Body of pancreas (tissue), 4 donors: ENCODE measurements at places on chromosomes 6 and 20. TPM values are rescaled to one million over a fixed set of nuclear protein-coding genes. Genes with fewer than 3 reads are reported as not detected.
A peak's percentile ranks its signal among the peaks of the same experiment; 100 is the strongest.

DNA sequence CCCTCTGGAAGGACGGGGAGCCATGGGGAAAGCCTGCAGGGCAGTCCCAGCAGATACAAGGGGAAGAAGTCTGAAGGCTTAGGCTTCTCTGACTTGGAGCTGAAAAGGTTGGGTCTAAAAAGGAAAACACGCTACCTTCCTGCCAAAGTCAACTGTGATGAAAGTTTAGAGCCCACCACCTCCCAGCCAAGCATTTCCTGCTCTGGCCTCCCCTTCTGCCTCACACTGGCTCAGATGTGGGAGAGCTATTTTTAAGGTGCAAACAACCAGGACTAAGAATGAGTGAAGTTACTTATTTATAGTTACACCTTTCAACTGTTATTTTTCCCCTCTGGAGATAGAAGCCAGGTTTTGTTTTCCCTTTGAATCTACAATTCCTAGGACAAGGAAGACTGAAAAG, 21.2 kb downstream of the NEDD9 start:
- no peaks in the 10 kb centered on the region for H3K36me3 ChIP-seq
- H3K27ac ChIP-seq = peak overlapping the region; percentile 51
- no peak for DNase-seq
- H3K4me3 ChIP-seq = no peak overlapping the region
- H3K4me1 ChIP-seq = peaks cover 60% of the 10 kb centered on the region

GRCh38 chr6:16857969-16858592, 96.8 kb upstream of the ATXN1 start:
- no peaks in the 10 kb centered on the region for H3K4me1 ChIP-seq
- H3K36me3 ChIP-seq = no peaks in the 10 kb centered on the region
- H3K4me3 ChIP-seq = no peak overlapping the region
- H3K27me3 ChIP-seq = no peaks in the 10 kb centered on the region
- no peak overlapping the region for H3K27ac ChIP-seq

DNA sequence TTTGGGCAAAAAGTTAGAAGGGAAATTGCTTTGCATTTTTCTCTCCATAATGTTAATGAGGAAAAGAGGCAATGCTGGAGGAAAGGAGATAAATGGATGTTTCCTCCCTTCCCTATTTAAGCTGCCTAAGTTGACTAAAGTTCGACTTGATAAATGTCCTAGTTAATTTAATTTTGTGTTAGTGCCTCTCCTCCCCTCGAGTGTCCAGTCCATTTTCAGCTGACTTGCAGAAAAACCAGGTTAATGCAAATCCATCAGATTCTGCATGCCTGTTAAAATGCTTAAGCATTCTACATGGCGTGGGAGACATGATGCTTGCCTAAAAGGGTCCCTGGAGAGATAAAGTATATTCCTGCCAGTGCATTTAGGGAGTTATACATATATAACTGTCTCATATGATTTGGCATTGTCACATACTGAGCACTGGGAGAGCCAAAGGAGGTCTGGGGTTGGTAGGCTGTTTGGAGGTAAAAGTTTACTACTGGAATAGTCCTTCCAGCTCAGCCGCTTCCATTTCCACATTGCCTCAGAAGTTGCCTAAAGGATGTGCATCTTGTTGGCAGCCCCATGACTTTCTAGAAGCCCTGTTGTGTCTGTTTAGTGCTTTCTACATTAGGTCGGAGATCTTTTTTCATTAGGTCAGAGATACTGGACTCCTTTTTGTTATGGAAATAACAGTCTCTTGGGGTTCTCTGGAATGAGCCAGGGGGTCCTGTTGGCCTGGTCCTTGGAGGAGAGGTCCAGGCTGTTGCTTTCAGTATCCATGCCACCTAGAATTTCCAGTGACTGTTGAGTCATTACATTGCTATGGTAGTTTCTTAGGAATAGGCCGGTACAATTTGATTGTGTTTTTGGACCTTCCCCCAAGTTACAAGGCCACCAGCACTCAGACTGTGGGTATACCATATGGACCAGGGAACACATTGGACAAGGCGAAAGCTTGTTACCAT, 30.4 kb downstream of the JARID2 start:
- no peak overlapping the region for H3K27ac ChIP-seq
- H3K36me3 ChIP-seq = no peaks in the 10 kb centered on the region
- H3K27me3 ChIP-seq = no peaks in the 10 kb centered on the region
- DNase-seq = no peak

- no peak overlapping the region for H3K27ac ChIP-seq
- H3K4me3 ChIP-seq = no peak overlapping the region
These were observed 1042.9 kb upstream of the EPHA7 start for GRCh38 chr6:94462231-94462630.

DNA sequence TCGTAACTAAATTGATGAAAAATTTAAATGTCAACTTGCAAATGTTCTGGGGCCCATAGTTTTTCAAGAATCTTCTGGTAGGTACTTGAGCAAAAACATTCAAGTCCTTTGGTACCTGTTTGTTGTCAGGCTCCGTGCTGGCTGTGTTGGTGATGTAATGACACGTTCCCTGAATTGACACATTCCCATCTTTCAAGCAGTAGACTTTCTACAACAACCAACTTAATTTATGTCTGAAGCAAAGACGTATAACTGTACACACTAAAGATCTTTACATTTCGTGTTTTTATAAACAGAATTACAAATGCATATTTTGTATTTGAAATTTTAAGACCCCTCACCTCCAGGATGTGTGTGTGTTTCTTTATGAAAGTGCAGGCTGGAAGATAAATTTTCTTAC, 49.5 kb downstream of the NCOA3 start:
- H3K27ac ChIP-seq = no peak overlapping the region
- H3K27me3 ChIP-seq = no peaks in the 10 kb centered on the region
- H3K4me1 ChIP-seq = peaks cover 6% of the 10 kb centered on the region

- no peaks in the 10 kb centered on the region for H3K27me3 ChIP-seq
- H3K27ac ChIP-seq = peak overlapping the region; percentile 100
- no peaks in the 10 kb centered on the region for H3K36me3 ChIP-seq
- peak overlapping the region; percentile 24 for H3K4me3 ChIP-seq
- peaks cover 61% of the 10 kb centered on the region for H3K4me1 ChIP-seq
- peak; percentile 90 for DNase-seq
These were observed 2.4 kb downstream of the JAG1 start for GRCh38 chr20:10671221-10671918.

DNA sequence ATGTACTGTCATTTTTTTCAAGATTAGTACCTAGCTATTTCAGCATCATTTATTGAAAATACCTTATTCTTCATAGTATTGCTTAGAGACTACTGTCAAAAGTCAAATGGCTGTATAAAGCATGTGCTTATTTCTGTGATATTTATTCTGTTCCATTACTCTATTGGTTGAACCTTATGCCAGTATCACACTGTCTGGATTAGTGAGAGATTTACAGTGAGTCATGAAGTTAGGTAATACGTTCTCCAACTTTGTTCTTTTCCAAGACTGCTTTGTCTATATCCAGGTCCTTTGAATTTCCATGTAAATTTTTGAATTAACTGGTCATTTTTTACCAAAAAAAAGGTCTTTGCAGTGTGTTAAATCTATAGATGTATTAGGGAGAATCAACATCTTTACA, 18.6 kb upstream of the RNF217 start:
- no peak overlapping the region for H3K4me3 ChIP-seq
- H3K36me3 ChIP-seq = no peaks in the 10 kb centered on the region
- DNase-seq = no peak
- no peaks in the 10 kb centered on the region for H3K27me3 ChIP-seq
- H3K4me1 ChIP-seq = peaks cover 4% of the 10 kb centered on the region

- H3K4me1 ChIP-seq = no peaks in the 10 kb centered on the region
- H3K36me3 ChIP-seq = no peaks in the 10 kb centered on the region
- H3K27me3 ChIP-seq = no peaks in the 10 kb centered on the region
- no peak overlapping the region for H3K27ac ChIP-seq
These were observed 219.5 kb downstream of the TFAP2C start for GRCh38 chr20:56848561-56848960.

- DNase-seq = peak; percentile 30
- peaks cover 38% of the 10 kb centered on the region for H3K4me1 ChIP-seq
- no peaks in the 10 kb centered on the region for H3K36me3 ChIP-seq
- H3K4me3 ChIP-seq = peak overlapping the region; percentile 47
These were observed 573 bp downstream of the SNX3 start for GRCh38 chr6:108260126-108260808.

- no peak overlapping the region for H3K4me3 ChIP-seq
- no peak overlapping the region for H3K27ac ChIP-seq
- DNase-seq = no peak
- H3K4me1 ChIP-seq = no peaks in the 10 kb centered on the region
- H3K36me3 ChIP-seq = no peaks in the 10 kb centered on the region
These were observed 97.9 kb downstream of the SOD2 start for GRCh38 chr6:159595173-159595572.

- H3K27ac ChIP-seq = no peak overlapping the region
- no peak for DNase-seq
- H3K27me3 ChIP-seq = no peaks in the 10 kb centered on the region
- no peak overlapping the region for H3K4me3 ChIP-seq
- no peaks in the 10 kb centered on the region for H3K4me1 ChIP-seq
These were observed 860.5 kb downstream of the DHX35 start for GRCh38 chr20:39822667-39823066.

GRCh38 chr6:150627585-150628025, 27.9 kb downstream of the PLEKHG1 start:
- H3K4me3 ChIP-seq = no peak overlapping the region
- no peaks in the 10 kb centered on the region for H3K27me3 ChIP-seq
- no peak for DNase-seq

GRCh38 chr6:166598441-166599138, 12.1 kb upstream of the RAMACL start:
- H3K4me3 ChIP-seq = no peak overlapping the region
- no peaks in the 10 kb centered on the region for H3K36me3 ChIP-seq
- DNase-seq = peak; percentile 49

GRCh38 chr6:102438171-102438570, 1044.7 kb downstream of the GRIK2 start:
- H3K36me3 ChIP-seq = no peaks in the 10 kb centered on the region
- DNase-seq = no peak
- no peak overlapping the region for H3K4me3 ChIP-seq
- H3K27me3 ChIP-seq = no peaks in the 10 kb centered on the region

- H3K27ac ChIP-seq = no peak overlapping the region
- H3K36me3 ChIP-seq = no peaks in the 10 kb centered on the region
- H3K4me1 ChIP-seq = peaks cover 36% of the 10 kb centered on the region
These were observed 259.6 kb downstream of the ZFAND3 start for GRCh38 chr6:38079107-38079506.

GRCh38 chr6:14635195-14635594, 517.6 kb downstream of the CD83 start:
- H3K27me3 ChIP-seq = no peaks in the 10 kb centered on the region
- no peaks in the 10 kb centered on the region for H3K36me3 ChIP-seq
- no peak overlapping the region for H3K27ac ChIP-seq
- no peak for DNase-seq
- H3K4me3 ChIP-seq = no peak overlapping the region
- H3K4me1 ChIP-seq = peaks cover 9% of the 10 kb centered on the region

DNA sequence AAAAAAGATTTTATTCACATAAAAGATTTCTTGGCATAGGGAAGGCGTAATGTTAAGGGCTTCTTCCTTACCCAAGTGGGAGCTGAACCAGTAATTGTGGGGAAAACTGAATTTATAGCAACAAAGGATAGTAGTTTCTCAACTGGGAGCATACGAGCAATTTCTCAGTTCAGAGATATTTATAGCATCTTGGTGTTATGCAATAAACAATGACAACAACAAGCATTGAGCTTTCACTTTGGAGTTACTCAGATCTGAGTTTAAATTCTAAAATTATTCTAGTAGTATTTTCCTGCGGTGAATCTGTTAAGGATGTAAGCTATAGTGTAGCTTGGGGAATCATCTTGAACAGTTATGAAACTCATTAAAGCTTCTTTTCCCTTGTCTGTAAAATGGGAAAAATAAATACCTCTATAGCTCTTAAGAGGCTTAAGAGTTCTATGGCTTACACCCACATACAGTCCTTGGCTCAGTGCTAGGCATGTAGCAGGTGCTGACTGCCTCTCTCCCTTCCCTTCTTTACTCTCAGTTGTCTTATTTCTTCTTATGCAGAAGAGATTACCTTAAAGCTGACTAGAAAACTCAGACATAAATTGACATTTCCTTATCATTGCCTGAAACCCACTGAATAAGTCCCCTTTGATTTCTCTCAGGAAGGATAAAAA, 58.8 kb downstream of the SAMD5 start:
- no peaks in the 10 kb centered on the region for H3K27me3 ChIP-seq
- no peaks in the 10 kb centered on the region for H3K4me1 ChIP-seq
- DNase-seq = no peak
- H3K36me3 ChIP-seq = no peaks in the 10 kb centered on the region

GRCh38 chr6:26273673-26274588, 91.1 kb upstream of the BTN3A2 start:
- DNase-seq = no peak
- peaks cover 6% of the 10 kb centered on the region for H3K27me3 ChIP-seq
- no peak overlapping the region for H3K27ac ChIP-seq
- no peak overlapping the region for H3K4me3 ChIP-seq
- H3K36me3 ChIP-seq = no peaks in the 10 kb centered on the region

GRCh38 chr20:58310291-58310782, 822 bp downstream of the RAB22A start:
- no peak for DNase-seq
- H3K4me1 ChIP-seq = peaks cover 21% of the 10 kb centered on the region
- no peaks in the 10 kb centered on the region for H3K27me3 ChIP-seq

GRCh38 chr6:31597006-31597405, 4.2 kb upstream of the NCR3 start:
- DNase-seq = no peak
- H3K36me3 ChIP-seq = no peaks in the 10 kb centered on the region
- H3K4me3 ChIP-seq = no peak overlapping the region
- H3K27ac ChIP-seq = no peak overlapping the region
- H3K4me1 ChIP-seq = peaks cover 5% of the 10 kb centered on the region

DNA sequence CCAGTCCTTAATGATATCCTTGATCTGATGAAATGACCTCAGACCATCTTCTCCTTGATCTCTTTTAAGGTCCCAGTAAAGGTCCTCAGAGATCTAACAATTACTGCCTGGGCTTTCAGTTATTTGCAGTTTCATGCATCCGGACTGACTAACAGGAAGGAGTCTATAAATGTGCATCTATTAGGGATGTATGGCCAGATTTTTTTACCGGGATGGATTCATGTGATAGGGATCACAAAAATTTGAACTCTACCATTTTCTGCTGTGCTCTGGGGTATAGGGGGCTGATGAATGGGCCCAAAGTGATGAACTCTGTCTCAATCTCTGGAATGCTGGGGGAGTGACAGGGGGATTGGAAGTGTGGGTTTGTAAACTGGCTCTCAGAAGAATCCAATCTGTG, 36.2 kb upstream of the SCUBE3 start:
- H3K27me3 ChIP-seq = no peaks in the 10 kb centered on the region
- no peaks in the 10 kb centered on the region for H3K4me1 ChIP-seq
- no peak for DNase-seq

GRCh38 chr20:46810448-46811223, 84.0 kb upstream of the EYA2 start:
- H3K4me3 ChIP-seq = no peak overlapping the region
- H3K27ac ChIP-seq = no peak overlapping the region
- H3K4me1 ChIP-seq = no peaks in the 10 kb centered on the region
- DNase-seq = no peak

- no peaks in the 10 kb centered on the region for H3K36me3 ChIP-seq
- H3K27ac ChIP-seq = no peak overlapping the region
- H3K4me3 ChIP-seq = no peak overlapping the region
- no peaks in the 10 kb centered on the region for H3K4me1 ChIP-seq
- DNase-seq = no peak
These were observed 141.7 kb downstream of the EDN3 start for GRCh38 chr20:59441860-59442810.

LST1 gene
- 2.9 TPM for total RNA-seq

SLC17A3 gene
- total RNA-seq = not detected

TREM2 gene
- total RNA-seq = 3.6 TPM

CRIP3 gene
- total RNA-seq = not detected

CD93 gene
- total RNA-seq = 14.2 TPM

GNMT gene
- total RNA-seq = 630 TPM

SLC22A23 gene
- 20.4 TPM for total RNA-seq

KHDC1L gene
- not detected for total RNA-seq

PLN gene
- 0.99 TPM for total RNA-seq

PTPRT gene
- total RNA-seq = 0.33 TPM

RNF182 gene
- 0.33 TPM for total RNA-seq
